Epithelial cell of umbilical artery (primary cell): ENCODE measurements at places on chromosomes 4 and X. TPM values are rescaled to one million over a fixed set of nuclear protein-coding genes. Genes with fewer than 3 reads are reported as not detected.

Gene GAGE12E
- not detected in 2 replicates for total RNA-seq

Gene ANKRD50
- total RNA-seq = 75.4 and 79.8 TPM in 2 replicates

Gene SPANXA1
- not detected in 2 replicates for total RNA-seq

Gene ARMCX1
- total RNA-seq = 26.6 and 42.2 TPM in 2 replicates

Gene PACRGL
- total RNA-seq = 27.9 and 29.5 TPM in 2 replicates

Gene PSAPL1
- not detected in 2 replicates for total RNA-seq

Gene ZNF711
- 2.9 and 3.5 TPM in 2 replicates for total RNA-seq

Gene MAPK10
- under 0.01 TPM in 1 of 2 replicates, not detected in the other for total RNA-seq

Gene EFHC2
- total RNA-seq = not detected in 2 replicates

Gene MORC4
- total RNA-seq = 12.0 and 17.3 TPM in 2 replicates

Gene CSN1S1
- total RNA-seq = 0.30 and 0.32 TPM in 2 replicates

Gene PDE6B
- 7.5 and 10.2 TPM in 2 replicates for total RNA-seq

Gene TMSB15A
- 4.1 and 15.9 TPM in 2 replicates for total RNA-seq

Gene CLDN22
- not detected in 2 replicates for total RNA-seq

Gene TMEM35A
- total RNA-seq = 6.1 and 6.5 TPM in 2 replicates

Gene SLC10A3
- total RNA-seq = 8.4 and 10.6 TPM in 2 replicates

Gene AFP
- not detected in 2 replicates for total RNA-seq

Gene MND1
- 5.8 and 5.9 TPM in 2 replicates for total RNA-seq

Gene PASD1
- not detected in 2 replicates for total RNA-seq

Gene ZCCHC12
- total RNA-seq = under 0.01 TPM in 1 of 2 replicates, not detected in the other

Gene UCP1
- 0.32 TPM in 1 of 2 replicates, not detected in the other for total RNA-seq

Gene ASB9
- 25.1 and 33.5 TPM in 2 replicates for total RNA-seq

Gene TMPRSS11A
- not detected in 2 replicates for total RNA-seq

Gene VCX3B
- total RNA-seq = not detected in 2 replicates

Gene RTL5
- under 0.01 and 0.30 TPM in 2 replicates for total RNA-seq

Gene CYLC1
- total RNA-seq = not detected in 2 replicates

Gene MSX1
- 6.2 and 10.6 TPM in 2 replicates for total RNA-seq

Gene RPS6KA3
- total RNA-seq = 102 and 106 TPM in 2 replicates

Gene SSX3
- total RNA-seq = not detected in 2 replicates

Gene AMBN
- not detected in 2 replicates for total RNA-seq

Gene RAB40A
- not detected in 2 replicates for total RNA-seq

Gene MAGEB2
- total RNA-seq = not detected in 2 replicates

Gene GUCY1A1
- total RNA-seq = 20.1 and 21.4 TPM in 2 replicates

Gene VEGFC
- total RNA-seq = 18.4 and 26.0 TPM in 2 replicates

Gene DMD
- 4.5 and 8.8 TPM in 2 replicates for total RNA-seq
